Iris pigment epithelial cell (primary cell): ENCODE measurements at places on chromosomes 2 and 18.
A peak's percentile ranks its signal among the peaks of the same experiment; 100 is the strongest.

DNA sequence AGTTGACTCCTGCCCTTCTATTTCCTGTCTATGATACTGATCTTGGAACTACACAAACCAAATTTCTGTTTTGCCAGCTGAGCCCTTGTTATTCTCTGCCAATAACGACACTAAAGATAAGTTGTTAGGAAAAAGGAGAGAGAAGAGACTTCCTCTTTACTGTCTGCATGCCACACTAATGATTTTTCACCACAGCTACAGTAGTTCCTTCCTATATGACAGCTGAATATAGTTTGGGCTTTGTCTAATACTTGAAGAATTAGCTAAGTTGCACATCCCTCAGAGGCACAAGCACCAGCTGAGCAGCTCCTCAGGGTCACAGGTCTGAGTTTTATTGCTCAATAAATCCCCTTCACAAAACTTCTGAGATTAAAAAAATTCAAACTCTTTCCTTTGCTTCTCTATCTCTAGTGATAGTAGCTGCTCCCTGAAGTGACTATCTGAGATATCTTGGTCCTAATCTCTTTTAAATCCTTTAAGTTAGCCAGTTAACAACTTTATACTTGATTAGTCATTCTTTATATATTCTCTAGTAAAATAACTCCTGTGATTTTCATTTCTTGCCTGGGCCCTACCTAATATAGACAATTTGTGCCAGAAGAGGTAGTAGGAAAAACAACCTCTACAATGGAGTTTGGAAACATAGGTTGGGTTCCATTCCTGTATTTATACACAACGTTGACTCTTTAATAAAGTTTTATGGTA is 253.0 kb upstream of the CNTNAP5 start:
- no peak for DNase-seq

- DNase-seq: no peak
Measured at GRCh38 chr2:106122157-106122556, 71.9 kb downstream of the UXS1 start.

DNA sequence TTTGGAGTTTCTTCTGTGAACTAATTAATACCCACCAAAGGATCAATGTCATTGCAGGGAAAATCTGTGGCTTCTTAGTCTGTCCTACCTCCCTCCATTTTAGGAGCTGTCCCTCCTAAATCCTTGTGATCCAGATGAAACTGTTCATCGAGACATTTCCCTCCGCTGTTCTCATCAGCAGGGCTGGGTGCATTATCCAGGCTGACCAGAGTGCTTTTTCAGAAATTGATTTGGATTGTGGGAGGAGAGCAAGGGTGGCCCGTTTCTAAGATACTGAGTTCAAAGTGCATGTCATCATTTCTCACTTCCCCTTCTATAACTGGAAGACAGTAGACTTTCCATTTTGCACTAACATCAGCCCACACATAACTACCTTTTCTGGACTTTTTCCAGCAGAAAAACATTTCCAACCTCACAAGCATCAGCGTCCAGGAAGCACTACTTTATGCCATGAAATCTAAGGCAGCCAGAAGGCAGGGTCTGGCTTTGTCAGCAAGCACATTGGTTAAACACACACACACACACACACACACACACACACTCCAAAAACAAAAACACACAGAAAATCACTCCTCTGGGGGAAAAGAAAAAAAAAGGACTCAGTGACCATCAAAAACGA is 94.1 kb downstream of the ANKRD44 start:
- DNase-seq: no peak

DNA sequence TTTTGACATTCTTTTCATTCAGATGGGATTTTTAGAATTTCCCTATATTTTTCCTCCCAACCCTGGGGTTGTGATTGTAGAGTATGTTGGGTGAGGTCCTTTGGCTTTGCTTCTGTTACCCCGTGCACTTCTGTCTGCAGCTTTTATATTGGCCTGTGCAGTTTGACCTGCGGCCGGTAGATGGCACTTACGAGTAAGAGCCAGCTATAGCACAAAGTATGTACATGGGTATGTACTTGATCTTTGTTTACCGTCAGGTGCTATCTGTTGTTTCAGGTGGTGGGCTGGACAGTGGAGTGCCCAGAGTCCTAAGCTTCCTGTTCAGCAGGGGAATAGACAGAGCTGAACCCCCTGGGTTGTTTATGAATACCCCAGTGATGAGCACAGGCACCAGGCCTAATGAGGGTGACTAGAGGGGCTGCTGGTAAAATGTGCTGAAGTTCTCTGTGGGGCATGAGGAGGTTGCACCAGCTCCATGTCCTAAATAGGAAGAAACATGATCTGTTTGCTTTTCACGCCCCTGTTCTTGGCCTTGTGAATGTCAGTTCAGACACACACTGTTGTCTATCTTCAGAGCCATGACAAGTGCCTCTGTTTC is 58.9 kb upstream of the THUMPD2 start:
- peak; percentile 51 for DNase-seq

DNA sequence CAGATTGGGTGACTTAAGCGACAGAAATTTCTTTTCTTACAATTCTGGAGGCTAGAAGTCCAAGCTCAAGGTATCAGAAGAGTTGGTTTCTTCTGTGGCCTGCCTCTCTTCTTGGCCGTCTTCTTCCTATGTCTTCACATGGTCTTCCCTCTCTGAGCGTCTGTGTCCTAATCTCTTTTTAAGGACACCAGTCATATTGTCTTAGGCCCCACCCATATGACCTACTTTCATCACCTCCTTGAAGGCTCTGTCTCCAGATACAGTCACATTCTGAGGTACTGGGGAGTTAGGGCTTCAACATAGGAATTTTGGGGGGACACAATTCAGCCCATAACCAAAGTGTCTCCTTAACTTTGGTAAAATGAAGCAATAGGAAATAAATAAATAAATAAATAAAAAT is 110.9 kb upstream of the EPC2 start:
- no peak for DNase-seq

GRCh38 chr2:168424112-168424951 is 31.7 kb upstream of the CERS6 start:
- DNase-seq: peak; percentile 77

GRCh38 chr2:226124548-226125011 is 675.0 kb downstream of the IRS1 start:
- peak; percentile 16 for DNase-seq

- DNase-seq: peak; percentile 81
Measured at GRCh38 chr2:223925106-223925505, 20.0 kb downstream of the WDFY1 start.

GRCh38 chr2:204228169-204228886 is 291.8 kb downstream of the ICOS start:
- no peak for DNase-seq

DNA sequence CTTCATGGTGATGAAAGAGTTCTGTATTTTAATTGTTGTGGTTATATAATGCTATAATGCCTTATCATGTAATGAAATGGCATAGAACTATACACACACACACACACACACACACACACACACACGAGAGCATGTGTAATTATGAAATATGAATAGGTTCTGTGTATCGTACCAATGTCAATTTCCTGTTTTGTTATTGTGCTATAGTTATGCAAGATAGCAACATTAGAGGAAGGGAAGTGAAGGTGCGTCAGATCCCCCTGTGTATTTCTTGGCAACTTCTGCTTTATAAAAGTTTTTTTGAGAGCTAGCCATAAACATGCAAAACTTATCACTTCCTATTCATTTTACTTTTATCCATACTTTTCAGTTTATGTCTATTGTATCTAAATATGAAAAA is 60.7 kb upstream of the ARHGAP15 start:
- no peak for DNase-seq

DNA sequence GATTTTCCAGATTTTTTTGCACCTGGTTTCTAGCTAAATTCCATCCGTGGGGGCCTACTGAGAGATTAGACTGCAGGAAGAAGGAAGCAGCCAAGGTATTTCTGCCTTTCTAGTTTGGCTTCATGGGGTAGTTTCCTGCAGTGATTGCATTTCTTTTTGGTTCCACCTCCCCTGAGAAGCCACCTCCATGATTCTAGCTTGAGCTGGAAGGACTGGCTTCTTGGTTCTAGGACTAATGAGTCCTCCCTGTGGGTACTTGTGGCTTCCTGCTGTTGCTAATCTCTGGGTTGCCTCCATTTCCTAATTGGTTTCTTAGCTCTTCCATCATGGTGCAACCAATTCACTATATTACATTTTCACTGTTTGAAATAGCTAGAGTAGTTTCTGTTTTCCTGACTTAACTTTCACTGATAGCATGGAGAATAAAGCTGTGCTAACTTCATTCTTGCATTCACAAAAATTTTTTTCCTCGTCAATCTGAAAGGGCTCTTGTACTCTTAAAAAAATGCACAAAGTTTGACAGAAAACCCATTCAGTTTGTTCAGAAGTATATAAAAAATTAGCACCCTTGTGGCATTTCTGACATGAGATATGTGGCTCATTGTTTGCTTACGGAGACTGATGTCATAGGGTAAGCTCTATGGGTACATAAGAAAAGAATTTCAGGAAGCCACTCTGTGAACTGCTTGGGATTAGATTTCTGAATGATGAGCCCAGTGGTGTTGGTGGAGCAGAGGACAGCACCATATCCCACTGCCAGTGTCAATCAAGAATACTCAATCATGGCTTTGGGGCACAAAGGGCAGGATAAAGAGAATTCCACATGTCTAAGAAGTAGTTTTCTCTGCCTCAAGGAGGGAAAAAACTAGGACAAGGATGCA is 242.8 kb upstream of the RBMS1 start:
- peak; percentile 68 for DNase-seq

- no peak for DNase-seq
Measured at GRCh38 chr2:67524777-67525176, 127.6 kb downstream of the ETAA1 start.

GRCh38 chr18:13235421-13235831 is 16.9 kb downstream of the LDLRAD4 start:
- DNase-seq: no peak

- peak; percentile 23 for DNase-seq
Measured at GRCh38 chr2:235105821-235106359, 154.1 kb downstream of the SH3BP4 start.

GRCh38 chr18:32349728-32350395 is 120.8 kb downstream of the GAREM1 start:
- peak; percentile 98 for DNase-seq

DNA sequence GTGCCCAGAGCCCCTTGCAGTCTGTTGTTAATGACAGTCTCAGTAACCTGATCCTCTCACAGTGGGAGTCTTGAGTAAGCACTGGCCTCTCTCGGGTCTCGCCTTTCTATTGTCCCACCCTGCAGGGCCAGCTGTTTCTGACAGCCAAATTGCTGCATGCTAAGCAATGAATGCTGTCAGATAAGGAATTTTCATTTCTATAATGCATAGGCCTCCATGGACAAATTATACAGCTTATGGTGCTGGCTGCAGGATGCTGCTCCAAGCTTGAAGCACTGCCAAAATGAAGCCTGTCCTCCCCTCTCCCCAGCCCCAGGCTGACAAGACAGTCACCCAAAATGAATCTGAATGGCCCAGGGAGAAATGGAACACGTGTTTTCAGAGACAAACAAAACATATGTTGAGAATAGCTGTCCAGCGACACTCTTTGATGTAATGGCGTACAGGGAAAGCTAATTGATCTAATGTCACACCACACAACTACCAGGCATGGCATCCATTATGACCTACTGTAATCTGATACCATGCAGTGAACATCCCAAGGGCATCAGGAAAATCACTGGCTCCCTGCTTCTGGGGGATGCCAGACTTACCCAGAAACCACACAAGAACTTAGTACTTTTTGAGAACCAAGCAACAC is 36.8 kb downstream of the ACVR1 start:
- peak; percentile 57 for DNase-seq

GRCh38 chr2:117714110-117714509 is 100.4 kb upstream of the DDX18 start:
- DNase-seq: no peak

- DNase-seq: no peak
Measured at GRCh38 chr2:11319939-11320338, 24.5 kb downstream of the ROCK2 start.

- DNase-seq: no peak
Measured at GRCh38 chr2:179435000-179435399, 170.4 kb upstream of the SESTD1 start.

DNA sequence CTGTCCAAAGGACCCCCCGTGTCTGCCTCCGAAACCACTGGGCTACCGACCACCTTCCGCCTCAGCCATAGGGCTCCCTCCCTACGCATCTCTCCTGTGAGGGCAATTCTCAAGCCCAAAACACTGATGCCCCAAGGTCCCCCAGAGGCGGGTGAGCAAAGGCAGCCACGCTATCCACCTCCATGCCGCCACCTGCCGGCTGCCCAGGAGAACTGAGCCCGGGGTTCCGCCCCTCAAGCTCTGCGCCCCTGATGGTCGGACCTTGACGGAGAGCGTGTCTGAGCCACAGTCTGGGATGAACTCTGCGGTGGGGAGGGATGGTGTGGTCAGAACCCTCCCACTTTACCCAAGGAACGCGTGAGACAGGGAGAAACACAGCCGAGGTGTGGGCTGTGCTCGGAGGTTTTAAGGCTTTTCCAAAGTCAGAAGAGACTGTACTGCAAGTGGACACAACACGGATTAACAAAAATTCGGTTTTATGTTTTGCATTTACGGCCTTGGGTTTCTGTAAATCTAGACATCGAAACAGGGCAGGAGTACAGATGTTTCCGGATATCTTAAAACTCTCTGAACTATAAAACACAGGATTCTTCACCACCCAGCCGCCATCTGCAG is 114.1 kb downstream of the ZNF516 start:
- DNase-seq: no peak

- no peak for DNase-seq
Measured at GRCh38 chr2:228819701-228820100, 451.4 kb downstream of the PID1 start.

- DNase-seq: peak; percentile 63
Measured at GRCh38 chr18:10660179-10660884, 134.5 kb downstream of the NAPG start.

DNA sequence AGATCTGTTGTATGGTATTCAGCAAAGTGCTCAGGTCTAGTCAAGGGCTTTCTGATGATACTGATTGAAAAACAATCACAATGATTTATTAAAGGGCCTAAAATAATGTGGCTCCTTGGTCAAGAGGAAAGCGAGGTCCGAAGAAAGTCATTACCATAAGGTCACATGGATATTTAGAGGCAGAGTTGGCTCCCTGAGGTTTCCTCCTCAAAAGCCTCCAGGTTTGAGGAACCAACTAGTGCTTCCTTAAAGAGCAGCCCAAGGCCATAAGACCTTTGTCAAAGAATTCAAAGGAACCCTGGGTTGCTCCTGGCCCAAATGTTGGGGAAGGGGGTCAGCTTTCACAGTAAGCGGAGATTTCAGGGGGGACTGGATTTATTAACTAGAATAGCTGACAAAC is 280.7 kb upstream of the ATP5MC3 start:
- DNase-seq: no peak

DNA sequence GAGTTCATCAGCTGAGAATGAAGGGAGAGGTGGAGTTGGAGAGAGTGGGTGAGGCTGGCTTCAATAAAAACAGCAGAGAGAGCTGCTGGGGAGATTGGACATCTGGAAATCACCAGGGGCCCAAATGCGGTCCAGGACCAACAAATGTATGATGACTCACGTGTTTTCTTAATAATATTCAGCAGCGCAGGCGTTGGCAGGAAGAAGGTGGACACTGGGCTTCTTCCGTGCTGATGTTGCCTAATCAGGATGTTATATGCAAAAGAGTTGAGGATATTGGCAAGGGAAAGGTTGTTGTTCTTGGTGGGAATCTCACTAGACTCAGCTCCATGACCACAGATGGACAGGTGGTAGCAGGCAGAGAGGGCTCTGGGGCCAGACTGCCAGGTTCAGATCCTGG is 12.8 kb upstream of the PLA2R1 start:
- peak; percentile 96 for DNase-seq
